Activated CD4-positive, alpha-beta T cell treated with anti-CD3 and anti-CD28 coated beads for 24 hours (primary cell): ENCODE measurements at places on chromosomes 7 and 10.

GRCh38 chr7:105980645-105981396 lies 17.8 kb downstream of the CDHR3 start:
- DNase-seq, result no peak

GRCh38 chr10:84308481-84309304 lies 19.7 kb upstream of the CCSER2 start:
- peak; percentile 40 for DNase-seq

GRCh38 chr10:71766717-71767419 lies 6.5 kb downstream of the VSIR start:
- DNase-seq, result no peak

DNA sequence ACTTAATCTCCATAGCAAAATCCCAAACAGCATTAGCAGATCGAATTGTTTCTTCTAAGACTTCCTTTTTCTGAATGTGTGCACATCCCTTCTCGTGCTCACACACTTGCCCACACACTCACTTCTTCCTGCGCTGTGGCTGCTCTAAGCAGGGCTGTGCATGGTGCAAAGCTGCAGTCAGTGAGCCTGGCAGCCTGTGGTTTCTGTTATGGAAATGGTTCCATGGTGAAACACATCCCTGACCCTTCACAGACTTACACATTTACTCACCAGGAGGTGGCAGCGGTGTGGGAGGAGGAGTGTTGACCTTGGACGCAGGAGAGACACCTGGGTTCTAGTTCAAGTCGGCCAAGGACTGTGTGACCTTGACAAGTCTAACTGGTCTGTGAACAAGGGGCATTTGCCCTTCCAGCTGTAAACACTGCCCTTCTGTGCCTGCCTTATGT lies 24.9 kb downstream of the MTURN start:
- DNase-seq, result no peak

DNA sequence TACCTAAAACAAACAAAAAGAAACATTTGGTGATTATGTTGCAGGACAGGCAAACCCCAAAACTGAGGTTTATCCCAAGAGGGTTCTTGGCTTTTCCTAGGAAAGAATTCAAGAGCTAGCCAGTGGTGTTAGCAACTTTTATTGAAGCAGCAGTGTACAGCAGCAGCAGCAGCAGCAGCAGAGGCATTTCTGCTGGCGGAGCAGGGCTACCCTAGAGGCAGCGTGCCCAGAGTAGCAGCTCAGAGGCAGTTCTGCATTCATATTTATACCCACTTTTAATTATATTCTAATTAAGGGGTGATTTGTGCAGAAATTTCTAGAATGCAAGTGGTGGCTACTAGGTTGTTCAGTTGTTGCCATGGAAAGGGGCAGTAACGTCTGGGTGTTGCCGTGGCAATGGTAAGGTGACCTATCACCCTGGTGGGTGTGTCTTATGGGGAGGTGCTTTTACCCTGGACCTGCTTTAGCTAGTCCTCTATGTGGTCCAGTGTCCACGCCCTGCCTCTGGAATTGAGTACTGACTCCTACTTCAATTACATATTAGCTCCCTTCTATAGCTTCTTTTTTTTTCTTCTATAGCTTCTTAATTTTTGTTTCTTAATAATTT lies 53.9 kb downstream of the VCL start:
- no peak for DNase-seq
